ENCODE measurements at places on chromosomes 16 and 17.

DNA sequence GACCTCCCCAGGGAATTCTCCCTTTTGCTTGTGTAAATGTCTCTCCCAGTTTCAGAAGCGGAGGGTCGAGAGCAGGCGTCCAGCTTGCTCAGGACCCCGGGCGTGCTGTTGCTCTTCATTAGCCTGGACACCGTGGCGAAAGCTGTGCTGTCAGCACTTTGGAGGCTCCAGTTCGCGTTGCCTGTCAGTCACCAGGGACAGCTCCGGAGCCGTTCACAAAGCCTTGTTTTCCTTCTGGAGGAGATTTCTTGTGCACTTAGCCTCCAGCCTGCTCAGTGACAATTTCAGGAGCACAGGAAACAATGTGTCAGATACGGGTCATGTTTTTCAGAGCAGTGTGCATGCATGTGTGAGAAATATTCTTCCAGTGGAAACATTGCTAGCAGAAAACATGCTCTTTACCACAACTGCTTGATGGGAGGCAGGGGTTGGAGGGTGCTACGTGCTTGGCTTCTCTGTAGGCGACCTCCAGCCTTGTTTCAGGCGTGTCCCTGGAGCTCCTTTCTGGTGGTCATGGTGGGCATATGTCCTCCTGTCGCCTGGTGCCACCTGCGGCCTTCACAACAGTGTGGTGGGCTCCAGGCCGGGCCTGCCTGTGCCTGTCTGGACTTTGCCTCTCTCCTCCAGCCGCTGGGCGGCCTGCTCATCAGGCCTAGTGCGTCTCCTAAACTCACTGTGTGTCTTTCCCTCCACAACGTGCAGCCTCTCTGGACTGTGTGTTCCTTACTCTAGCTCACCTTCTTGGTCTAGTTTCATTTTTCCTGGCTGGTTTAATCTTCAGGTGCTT is 29.0 kb downstream of the ZNF750 start:
- no peak for DNase-seq

DNA sequence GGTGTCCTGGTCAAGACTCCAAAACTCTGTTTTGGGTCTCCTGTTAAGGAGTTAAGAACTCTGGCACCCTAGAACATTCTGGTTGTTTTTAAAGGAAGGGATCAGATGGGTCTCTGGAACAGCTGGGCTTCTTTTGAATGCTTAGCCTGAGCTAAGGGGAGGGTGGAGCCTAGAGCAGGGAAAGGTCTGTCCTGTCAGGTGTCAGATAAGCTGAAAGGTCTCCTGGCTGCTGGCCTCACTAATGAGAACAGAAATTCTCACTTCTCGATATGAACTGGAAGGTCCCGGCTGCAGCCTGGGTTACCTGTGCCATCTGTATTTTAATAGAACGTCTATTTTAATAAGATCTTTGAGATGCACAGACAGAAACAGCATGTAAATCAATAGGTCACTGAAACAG is 69.0 kb downstream of the RAP1GAP2 start:
- no peak for DNase-seq

GRCh38 chr17:35154196-35155165 is 6.9 kb downstream of the UNC45B start:
- no peak for DNase-seq

GRCh38 chr16:71883849-71884638 is at the start of gene ZNF821:
Gene ZNF821, minus strand, starts transcription at chr16:71884182. Its CDS starts 4,236 bp downstream, at chr16:71879946.
- DNase-seq, result peak; percentile 73

- DNase-seq, result no peak
Measured at GRCh38 chr17:45651145-45651709, 132.9 kb upstream of the CRHR1 start.

- no peak for DNase-seq
Measured at GRCh38 chr17:31491376-31492131, 100.1 kb downstream of the RAB11FIP4 start.

GRCh38 chr16:57609541-57610401 is 18.7 kb upstream of the ADGRG1 start:
- peak; percentile 92 for DNase-seq

DNA sequence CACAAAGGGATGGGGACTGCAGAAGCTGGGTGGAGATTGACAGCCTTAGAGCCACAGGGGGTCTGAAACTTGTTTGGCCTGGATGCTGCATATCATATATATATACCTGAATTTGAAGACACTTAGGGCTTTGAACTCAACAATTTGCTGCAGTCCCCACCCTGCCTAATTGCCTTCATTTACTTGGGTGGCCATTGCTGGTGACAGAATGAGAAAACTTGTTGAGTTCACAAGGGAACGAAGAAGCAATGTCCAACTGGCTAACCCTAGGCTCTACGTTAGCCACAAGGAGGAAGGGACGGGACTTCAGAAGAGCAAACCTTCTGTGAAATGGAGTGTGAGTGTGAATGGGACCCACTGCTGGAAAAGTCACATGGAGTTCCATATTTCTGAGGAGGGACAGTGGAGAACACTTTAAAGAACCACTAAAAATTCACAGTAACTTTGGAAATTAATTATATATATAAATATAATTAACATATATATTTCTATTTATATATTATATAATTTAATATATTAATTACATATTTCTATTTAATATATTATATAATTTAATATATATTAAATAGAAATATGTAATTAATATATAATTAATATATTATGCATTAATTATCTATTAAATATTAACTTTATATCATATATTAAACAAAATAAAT is 215.3 kb upstream of the SOX9 start:
- no peak for DNase-seq

DNA sequence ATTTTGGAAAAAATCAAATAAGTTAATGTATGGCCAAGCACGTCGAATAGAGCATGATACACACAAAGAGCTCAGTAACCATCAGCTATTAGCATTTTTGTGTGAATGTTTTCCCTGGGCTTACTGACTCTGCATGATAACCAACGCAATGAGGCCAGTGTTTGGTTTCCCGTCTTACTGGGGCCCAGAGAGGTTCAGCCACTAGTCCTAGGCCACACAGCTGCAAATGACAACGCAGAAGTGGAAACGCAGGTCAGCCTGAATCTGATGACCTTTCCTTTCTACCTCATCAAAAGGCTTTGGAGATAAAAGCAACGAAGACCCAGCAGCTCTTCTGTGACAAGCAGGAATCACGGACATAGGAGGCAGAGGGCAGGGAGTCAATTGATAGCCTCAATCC is 7.2 kb upstream of the CACNG4 start:
- no peak for DNase-seq
